ENCODE measurements at places on chromosomes 6 and 20.
A peak's percentile ranks its signal among the peaks of the same experiment; 100 is the strongest.

- DNase-seq, result no peak
Measured at GRCh38 chr6:112983713-112984261, 636.7 kb downstream of the RFPL4B start.

DNA sequence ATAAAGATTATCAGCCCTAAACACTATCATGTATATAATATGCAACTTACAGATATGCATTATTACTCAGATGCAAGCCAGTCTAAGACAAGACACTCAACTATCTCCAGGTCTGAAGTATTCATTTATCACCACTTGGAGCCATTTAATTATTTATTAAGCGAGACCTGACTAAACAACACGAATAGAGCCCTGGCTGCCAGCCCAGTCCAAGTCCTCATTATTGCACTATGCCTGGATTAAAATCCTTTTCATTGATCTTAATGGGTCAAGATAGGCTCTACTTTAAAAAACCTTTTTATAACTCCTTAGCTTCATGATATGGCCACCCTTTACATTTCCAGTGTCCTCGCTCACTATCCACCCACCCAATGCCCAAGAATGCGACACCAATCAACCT lies 183.1 kb upstream of the MARCKS start:
- DNase-seq, result peak; percentile 49

DNA sequence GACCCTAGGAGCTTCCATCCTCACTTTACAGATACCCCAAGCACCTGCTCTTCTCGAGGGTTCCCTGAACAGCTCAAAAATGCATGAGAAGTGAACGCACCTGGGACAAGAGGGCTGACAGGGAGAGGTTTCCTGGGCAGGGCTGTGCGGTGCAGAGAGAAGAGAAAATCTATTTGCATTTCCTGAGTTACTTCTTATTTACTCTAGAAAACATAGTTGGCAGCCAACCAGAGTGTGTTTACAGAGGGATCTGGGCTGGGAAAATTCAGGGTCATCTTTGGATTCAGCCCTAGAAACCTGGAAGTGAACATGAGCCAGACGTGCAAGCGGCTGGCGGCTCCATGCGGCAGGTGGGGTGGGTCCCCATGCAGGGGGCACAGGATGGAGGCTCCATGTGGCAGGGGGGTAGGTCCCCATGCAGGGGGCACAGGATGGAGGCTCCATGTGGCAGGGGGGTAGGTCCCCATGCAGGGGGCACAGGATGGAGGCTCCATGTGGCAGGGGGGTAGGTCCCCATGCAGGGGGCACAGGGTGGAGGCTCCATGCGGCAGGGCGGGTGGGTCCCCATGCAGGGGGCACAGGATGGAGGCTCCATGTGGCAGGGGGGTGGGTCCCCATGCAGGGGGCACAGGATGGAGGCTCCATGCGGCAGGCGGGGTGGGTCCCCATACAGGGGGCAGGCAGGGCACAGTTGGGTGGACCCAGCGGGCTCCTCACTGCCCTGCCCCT lies 342.0 kb downstream of the TAF4 start:
- no peak for DNase-seq

DNA sequence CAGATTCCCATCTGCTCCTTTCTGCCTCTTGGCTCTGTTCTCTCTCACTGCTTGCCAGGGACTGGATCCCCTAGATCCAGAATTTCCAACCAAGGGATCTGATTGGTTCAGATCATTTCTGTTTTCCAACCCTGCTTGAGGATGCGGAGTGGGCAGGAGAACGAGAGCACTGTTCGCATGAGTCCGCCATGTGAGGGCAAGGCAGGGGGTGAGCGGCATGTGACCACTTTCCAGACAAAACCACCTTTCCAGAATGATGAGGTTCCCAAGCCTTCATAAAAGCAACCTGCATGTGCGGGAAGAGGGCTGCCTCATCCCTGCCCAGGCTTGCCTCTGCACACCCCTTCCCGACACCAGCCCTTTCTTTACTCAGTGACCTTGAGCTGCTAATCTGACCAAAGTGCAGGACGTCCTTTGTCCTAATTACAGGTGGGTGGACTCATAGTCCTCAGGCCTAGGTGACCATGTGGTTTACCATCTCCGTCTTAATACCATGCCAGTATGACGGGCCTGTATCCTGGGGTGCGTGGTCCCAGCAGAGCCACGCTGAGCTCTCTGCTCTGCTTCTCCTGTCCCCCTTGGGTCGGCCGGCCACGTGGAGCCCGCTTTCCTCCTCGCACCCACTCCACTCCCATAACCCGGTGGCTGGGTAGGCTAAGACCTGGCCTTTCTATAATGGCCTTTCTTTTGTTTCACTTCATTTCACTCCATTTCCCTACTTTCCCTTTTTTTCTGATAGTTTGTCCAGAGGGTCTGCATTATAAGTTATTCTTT lies 14.4 kb downstream of the NQO2 start:
- no peak for DNase-seq

- DNase-seq, result no peak
Measured at GRCh38 chr6:111845441-111845871, 27.8 kb downstream of the FYN start.

DNA sequence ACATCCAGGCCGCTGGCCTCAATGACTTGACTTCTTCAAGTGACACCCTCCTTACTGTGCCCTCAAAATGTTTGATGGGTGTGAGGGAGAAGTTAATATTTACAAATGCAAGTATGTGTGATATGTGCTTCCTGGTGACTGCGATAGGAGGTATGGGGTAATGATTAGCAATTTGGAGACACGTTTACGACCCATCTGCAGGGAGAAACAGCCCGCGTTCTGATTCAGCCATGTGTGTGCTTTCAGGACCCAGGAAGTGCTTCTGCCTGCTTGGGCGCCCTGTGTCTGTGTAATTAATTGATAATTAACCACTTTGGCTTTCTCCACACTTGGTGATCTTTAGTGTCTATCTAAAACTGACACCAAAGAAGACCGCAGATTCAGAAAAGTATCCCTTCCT lies 25.0 kb downstream of the SIRPA start:
- DNase-seq, result peak; percentile 85

- DNase-seq, result no peak
Measured at GRCh38 chr6:49519660-49520059, 19.9 kb downstream of the GLYATL3 start.

- DNase-seq, result no peak
Measured at GRCh38 chr6:1082285-1082935, 229.5 kb upstream of the FOXQ1 start.

DNA sequence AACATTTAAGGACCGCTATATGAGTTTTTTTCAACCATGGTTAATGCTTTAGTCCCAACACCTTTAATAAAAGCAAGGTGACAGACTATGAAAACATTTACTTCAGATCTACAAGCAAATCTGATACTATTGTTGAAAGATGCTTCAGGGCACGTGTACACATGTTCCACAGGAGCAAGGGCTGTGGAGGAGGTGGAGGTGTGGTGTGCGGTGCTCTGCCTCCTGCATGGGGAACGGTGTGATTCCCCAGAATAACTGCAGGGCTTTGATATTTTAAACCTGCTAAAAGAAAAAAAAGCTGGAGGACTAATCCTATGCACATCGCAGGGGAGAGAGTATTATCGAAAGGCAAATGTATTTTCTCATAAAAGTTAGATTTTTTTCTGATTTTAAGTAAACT lies 188.1 kb upstream of the CEP162 start:
- DNase-seq, result no peak

DNA sequence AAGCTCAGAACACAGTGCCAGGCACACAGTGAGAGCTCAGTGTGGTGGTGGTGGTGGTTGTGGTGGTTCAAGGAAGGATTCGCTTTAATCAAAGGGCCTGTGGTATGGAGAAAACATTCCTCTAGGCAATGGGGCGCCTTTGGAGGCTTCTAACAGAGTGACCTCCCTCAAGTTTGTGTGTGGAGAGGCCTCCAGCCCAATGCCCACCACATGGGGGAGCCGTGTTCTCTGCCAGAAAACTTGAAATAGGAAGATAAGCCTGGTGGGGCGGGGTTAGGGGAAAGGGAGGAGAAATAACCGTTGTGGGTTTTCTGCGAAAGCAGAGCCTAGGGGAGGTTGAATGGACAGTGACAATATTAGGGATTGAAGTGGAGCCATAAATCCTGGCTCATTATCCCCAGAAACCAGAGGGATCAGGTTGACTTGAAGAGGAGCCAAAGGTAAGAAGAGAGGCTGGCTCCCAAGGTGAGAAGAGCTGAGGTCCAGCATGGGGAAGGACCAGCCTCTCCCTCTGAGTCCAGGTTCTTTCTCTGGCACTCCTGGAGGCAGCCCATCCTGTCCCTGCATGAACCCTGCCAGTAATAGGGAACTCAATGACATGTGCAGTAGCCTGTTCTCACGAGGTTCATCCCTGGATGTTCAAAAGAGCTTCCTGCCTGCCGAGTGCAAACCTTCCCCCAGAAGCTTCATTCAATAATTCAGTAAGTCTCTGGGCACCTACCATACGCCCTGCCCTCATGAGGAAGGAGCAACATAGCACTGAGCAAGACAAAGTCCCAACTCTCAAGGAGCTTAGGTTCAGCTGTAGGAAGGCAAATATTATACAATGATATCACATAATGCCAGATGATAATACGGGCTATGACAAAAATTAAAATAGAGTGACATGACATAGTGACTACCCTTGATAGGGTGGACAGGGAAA lies 51.4 kb downstream of the TGM2 start:
- DNase-seq, result peak; percentile 33

DNA sequence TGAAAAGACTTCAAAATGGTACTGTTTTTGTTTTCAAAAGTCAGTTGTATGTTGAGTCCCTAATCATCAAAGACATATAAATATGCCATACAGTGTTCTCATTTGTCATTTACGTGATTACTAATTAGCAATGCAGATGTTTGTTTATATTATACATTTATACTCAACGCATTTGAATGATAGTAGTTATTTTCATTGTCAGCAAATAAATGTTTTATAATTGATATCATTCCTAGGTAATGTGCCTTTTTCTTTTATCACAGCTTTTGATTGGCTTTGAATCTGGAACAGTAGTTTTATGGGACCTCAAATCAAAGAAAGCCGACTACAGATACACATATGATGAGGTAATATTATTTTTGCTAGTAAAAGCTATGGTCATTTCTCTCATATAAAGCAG lies 62.6 kb downstream of the STXBP5 start:
- DNase-seq, result no peak

- DNase-seq, result no peak
Measured at GRCh38 chr20:59018817-59019216, 412 bp upstream of the TUBB1 start.

DNA sequence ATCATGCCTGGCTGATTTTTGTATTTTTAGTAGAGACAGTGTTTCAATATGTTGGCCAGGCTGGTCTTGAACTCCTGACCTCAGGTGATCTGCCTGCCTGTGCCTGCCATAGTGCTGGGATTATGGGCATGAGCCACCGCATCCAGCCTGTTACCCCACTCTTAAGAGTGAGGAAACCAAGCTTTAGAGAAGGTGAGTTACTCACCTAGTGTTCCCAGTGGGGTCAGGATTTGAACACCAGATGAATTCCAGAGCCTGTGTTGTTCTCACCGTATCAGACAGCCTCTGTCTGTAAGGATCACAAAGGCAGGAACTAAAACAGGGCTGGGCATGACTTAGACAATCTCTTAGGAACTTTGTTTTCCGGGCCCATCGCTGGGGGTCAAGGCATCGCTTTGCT lies 9.4 kb upstream of the FANCE start:
- no peak for DNase-seq

- no peak for DNase-seq
Measured at GRCh38 chr20:21238818-21239536, 64.2 kb upstream of the XRN2 start.

DNA sequence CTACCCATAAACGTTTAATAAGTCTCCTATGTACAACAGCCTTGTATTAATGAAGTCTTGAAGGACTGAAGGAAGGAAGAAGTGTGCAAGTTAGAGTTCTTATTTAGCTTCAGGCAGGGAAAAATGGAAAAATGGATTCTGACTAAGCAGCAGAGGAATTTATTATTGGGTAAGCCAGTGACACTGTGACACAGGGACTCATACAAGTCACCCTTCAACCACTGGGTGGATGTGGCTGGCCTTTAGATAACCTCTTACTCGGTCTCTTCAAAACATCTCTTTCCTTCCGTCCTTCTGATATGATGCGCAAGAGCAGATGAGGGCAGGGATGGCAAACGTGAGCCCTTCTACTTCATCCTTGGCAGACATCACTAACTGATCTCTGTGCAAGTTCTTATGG lies 145.6 kb downstream of the DHX35 start:
- DNase-seq, result no peak

DNA sequence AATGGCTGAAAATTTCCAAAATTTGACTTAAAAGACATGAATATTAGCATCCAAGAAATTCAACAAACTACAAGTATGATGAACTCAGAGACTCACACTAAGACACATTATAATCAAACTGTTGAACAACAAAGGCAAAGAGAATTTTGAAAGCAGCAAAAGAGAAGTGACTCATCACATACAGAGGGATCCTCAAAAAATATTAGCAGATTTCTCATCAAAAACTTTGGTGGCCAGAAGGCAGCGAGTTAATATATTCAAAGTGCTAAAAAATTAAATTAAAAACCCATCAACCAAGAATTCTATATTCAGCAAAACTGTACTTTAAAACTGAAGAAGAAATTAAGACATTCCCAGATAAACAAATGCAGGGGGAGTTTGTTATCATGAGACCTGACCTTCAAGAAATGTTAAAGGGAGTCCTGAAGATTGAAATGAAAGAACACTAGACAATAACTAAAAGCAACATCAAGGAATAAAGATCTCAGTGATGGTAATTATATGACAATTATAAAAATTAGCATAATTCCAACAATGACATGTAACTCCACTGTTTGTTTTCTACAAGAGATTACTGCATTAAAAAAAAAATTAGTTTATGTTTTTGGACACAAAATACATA lies 150.0 kb downstream of the RNASET2 start:
- DNase-seq, result no peak

DNA sequence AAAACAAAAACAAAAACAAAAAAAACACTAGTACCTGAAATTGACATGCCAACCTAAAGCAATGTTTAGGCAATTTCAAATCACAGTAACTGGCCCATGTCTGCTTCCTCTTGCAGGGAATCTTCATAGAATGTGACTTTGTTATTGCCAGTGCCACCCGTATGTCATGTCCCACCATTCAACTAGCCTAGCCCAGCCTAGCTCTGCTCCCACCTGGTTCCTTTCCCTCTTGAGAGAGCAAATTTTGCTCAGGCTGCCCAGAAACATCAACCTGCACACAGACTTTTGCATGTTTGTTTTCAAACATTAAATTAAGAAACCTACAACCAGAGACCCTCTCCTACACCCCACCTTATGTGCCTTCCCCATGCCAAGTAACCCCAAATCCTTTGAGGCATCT lies 124.8 kb upstream of the SLC2A12 start:
- no peak for DNase-seq

DNA sequence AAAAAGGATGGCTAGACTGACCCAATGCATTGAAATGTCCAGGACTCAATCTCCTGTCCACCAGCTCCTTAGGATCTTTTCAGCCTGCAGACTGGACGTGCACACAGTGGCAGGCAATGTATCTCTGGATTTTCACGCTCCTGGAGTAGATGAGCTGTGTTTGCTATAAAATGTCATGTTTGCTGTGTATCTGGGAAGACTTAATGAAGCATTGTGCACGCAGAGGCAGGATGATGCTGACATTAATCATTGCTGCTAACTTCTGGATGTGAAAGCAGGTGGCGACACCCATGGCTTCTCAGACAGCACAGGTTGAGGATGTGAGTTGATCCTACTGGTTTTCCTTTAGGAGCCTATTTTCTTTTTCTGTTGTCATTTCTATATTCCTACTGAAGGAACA lies 133.1 kb upstream of the PCSK2 start:
- DNase-seq, result no peak

GRCh38 chr20:38167851-38168760 lies 3.0 kb upstream of the TGM2 start:
- peak; percentile 78 for DNase-seq

Measured in mucosa of gallbladder (tissue), 1 donor.